Tracheal epithelial cell (primary cell): ENCODE measurements at places on chromosomes 3 and 15. TPM values are rescaled to one million over a fixed set of nuclear protein-coding genes. Genes with fewer than 3 reads are reported as not detected.

The AADACL2 gene
- not detected in 2 replicates for total RNA-seq

The CD80 gene
- total RNA-seq = under 0.01 TPM in 1 of 2 replicates, not detected in the other

The PAK6 gene
- total RNA-seq = 12.8 and 13.4 TPM in 2 replicates

The TRH gene
- not detected in 2 replicates for total RNA-seq

The SLC27A2 gene
- total RNA-seq = 1.4 and 3.0 TPM in 2 replicates

The CPN2 gene
- total RNA-seq = not detected in 2 replicates

The CPLX3 gene
- not detected in 2 replicates for total RNA-seq

The FOXB1 gene
- not detected in 2 replicates for total RNA-seq

The MYD88 gene
- 22.0 and 34.2 TPM in 2 replicates for total RNA-seq

The ITGA11 gene
- not detected in 2 replicates for total RNA-seq

The GMPS gene
- total RNA-seq = 35.9 and 44.5 TPM in 2 replicates

The ROBO1 gene
- 25.4 and 32.3 TPM in 2 replicates for total RNA-seq

The FOXL2 gene
- total RNA-seq = 0.24 TPM in 1 of 2 replicates, not detected in the other
